ENCODE measurements at places on chromosomes 16 and 17. TPM values are rescaled to one million over a fixed set of nuclear protein-coding genes. Genes with fewer than 3 reads are reported as not detected.

DNA sequence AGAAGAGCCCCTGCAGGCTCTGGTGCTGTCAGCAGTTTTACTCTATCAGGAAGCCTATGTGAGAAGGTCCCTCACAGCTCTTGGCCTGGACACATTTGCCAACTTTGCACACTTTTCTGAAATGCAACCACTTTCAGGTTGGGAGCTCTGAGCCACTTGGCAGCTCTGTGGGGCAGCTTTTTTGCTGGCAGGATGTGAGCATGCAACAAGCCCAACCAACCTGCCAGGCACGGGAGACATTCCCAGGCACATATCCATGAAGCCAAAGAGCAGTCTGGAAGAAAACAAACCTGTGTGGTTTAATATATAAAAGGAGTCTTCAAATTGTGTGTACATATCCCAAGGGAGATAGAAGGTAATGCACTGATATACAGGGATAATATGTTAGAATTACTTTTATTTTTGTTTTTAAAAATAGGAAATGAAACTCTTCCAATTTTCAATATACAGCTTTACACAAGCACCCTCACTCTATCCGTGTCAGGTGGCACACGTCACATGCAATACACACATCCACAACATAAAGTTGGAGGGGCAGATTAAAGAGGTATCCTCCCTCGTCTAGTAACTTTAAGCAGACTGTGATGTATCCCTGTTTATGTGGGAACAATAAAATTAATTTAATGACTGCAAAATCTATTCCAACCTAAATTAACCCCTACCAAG lies 57.4 kb upstream of the COX10 start:
- DNase-seq = no peak

SHPK gene
- total RNA-seq = 5.4 TPM

DNA sequence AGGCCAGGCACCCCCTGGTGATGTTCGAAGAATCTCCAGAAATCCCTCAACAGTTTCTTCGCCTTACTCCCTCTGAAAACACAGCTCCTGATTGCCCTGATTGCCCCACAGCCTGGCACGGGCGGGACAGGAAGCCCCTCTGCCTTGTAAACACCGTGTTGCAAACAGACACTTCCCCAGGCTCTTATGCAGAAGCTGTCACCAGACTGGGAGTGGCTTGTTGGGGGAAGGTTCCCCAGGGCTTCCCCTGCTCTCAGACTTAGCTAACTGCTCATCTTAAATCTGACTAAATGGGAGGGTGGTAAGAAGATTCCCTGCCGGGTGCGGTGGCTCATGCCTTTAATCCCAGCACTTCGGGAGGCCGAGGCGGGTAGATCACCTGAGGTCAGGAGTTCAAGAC lies 11.2 kb downstream of the PIK3R5 start:
- no peak for DNase-seq

GRCh38 chr17:40113110-40113906 lies 8.5 kb upstream of the MSL1 start:
- DNase-seq = peak; percentile 99

- no peak for DNase-seq
Observed at GRCh38 chr17:76438906-76439305, 14.0 kb downstream of the UBE2O start.

ACADVL gene
- total RNA-seq = 371 TPM

GRCh38 chr17:4908711-4909496 lies 6.0 kb upstream of the CHRNE start:
- peak; percentile 88 for DNase-seq

CCL7 gene
- not detected for total RNA-seq

CES1 gene
- total RNA-seq = not detected

GRCh38 chr17:75996665-75997590 lies 3.7 kb upstream of the CDK3 start:
- DNase-seq = no peak

GRCh38 chr16:58026139-58026704 lies 668 bp downstream of the MMP15 start:
- peak; percentile 60 for DNase-seq

GAS2L2 gene
- total RNA-seq = 0.07 TPM
